ENCODE measurements at places on chromosomes 6 and 20.

- DNase-seq, result no peak
Observed at GRCh38 chr20:9517297-9518162, 3.1 kb downstream of the LAMP5 start.

DNA sequence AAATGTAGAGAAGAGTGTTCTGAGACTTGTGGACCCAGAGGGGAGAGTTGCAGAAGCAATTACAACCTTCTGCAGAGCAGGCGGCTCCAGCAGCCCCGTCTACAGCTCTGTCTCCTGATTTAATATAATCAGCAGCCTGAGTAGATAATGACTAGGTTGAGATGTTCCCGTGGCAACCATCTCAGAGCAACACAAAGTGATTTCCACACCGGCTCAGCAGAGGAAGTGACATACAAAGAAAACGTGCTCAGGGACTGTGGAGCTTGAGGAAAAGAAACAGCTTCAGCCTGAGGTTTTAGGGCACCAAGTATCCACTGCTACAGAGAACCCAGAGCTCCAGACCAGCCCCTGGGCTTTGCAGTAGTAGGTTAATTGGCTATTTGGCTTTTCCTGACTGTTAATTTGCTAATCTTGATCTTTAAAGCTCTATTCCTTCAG lies 136.4 kb downstream of the MTFR2 start:
- DNase-seq, result no peak

- DNase-seq, result no peak
Observed at GRCh38 chr6:79574630-79575225, 37.5 kb upstream of the LCA5 start.

DNA sequence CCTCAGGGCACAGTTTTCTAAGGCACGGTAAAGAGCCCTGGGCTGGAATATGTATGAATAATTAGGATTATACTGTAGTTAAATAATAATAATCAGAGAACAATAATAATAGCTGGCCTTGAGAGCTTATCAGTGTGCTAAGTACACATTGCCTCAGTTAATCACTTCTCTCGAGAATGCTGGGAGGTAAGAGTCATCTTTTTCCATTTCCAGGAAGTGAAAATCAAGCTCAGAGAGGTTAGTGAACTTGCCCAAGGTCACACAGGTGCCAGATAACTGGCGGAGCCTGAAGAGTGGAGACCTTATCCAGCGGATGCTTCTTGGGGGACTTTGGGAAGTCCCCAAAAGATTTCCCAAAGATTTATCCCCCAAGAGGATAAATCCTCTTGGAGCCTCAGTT lies 19.4 kb upstream of the CBFA2T2 start:
- DNase-seq, result no peak

DNA sequence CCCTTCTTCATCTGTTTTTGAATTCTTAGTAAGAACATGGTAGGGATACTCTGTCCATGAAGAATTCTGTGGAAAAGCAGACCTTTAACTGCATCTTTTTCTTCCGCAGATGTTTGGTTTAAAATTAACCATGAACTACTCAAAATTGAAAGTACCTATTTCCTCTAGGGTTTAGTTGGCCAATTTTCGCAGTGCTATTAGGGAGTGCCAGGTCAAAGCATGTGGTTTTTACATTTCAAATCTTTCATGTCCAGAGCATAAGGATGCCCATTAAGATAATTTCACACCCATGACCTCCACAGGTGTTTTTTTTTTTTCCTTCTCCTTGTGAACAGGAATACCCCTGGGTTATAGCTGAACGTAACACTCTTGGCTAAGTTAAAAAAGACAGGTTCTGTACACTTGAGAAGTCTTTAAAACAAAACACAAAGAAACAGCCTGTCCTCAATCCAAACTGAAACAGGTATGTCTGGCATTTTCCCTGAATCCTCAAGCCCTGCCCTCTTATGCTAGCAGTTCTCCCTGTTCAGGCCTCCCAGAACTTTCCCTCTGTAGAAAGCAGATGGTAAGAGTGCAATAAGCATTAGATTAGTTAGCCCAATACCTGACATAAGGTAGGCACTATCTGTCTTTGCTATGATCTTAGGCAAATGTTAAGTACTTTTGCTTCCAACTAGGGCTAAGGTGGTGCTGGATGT lies 67.1 kb downstream of the ELOVL5 start:
- no peak for DNase-seq

DNA sequence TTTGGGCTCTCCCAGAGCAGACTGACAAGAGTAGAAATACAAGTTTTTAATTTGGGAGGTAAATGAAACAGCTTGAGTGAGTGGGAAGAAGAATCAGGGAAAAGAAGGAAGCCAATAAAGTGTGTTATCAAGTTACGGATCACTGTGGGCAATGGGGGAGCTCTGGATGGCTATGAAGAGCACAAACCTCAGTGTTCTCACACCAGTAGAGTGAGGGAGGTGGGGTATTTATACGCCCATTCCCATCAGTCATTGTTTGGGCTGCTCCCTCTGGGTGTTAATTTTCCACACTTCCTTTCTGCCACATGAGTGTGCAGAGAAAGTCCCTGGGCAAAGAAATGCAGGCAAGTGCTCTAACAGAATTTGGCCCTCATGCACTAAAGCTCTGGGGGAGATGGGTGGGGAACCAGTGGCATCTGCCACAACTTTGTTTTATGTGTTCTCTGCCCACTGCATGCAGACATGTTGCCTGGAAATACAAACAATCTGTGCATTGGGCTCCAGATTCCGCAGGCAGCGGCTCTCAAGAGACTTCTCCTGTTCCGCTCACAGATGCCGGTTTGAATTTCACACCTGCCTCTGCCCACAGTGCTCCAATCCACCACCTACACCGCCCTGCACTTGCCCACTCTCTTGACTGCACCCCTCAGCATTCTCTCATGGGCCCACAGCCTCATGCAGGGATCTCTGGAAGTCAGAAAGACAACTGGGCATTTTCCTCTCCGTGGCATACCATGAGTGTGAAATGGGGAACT lies 211.1 kb upstream of the RNF24 start:
- DNase-seq, result no peak

- peak; percentile 95 for DNase-seq
Observed at GRCh38 chr6:113854531-113855499, 2.3 kb upstream of the MARCKS start.

- DNase-seq, result no peak
Observed at GRCh38 chr6:30074331-30075093, 1.1 kb downstream of the RNF39 start.

DNA sequence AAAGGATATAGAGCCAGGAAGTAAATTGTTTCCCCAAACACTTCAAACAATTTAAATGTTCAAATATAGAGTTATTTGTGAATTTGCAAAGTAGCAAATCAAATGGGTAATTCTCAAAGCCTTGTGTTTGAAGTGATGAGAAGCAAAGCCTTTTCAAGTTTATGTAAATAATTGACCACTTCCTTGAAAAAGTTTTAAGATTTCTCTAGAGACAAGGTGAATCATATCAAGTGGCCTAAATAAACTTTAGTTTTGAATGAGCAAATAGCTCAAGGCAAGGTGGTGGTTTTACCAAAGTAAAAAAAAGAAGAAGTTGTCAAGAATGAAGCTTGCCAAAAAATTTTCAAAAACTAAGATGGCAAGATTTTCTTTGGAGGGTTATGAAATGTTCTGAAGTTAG lies 42.6 kb upstream of the IFNGR1 start:
- DNase-seq, result no peak

GRCh38 chr20:63347950-63348827 lies 13.0 kb downstream of the CHRNA4 start:
- DNase-seq, result no peak

DNA sequence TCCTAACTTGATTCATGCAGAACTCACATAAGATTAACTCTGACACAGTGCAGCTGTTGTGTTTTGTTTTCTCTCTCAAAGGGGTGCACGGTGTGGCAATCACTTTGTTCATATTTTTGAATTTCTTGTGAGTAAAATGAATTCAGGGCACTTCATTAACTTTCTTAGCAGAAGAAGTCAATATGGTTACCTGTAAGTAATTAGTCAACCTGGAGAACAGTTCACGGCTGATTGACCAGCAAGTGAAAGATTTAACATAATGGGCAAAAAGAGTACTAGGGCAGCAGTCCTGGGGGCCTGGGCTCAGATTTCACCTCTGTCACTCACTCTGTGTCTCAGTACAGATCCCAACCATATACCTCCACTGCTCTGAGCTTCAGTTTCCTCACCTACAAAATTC lies 102.4 kb upstream of the SPTLC3 start:
- no peak for DNase-seq

DNA sequence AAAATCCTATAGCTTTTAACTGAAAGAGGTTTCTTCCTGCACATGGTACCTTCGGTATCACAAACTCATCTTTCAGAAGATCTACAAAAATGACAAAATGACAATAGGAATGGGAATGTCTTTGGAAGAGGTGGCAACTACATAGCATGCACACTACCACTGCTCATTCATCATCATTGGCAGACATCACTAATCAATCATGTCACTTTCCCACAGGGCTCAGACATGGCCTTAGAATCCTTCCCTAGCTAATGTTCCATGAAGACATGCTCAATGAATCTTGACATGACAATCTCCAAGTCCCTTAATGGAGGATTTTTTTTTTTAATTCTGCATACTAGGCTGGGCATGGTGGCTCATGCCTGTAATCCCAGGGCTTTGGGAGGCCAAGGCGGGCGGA lies 3.2 kb upstream of the PGC start:
- no peak for DNase-seq

DNA sequence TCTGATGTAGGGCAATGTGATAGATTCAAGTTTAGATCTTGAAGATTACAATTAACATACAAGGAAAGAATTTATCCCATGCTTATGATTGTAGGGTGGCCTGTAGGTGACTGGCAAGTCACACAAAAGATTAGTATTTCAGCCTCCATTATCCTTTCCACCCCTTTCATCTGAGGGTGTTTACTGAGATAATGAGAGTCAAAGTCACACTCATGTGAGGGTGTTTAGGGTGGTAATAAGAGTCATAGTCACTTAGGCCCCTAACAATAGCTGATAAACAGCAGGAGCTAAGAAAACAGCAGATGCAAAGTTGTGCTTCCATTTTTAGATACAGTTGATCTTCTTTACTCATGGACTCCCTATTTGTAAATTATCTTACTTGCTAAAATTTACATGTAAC lies 11.4 kb downstream of the FAM184A start:
- no peak for DNase-seq

GRCh38 chr6:166172546-166172945 lies 4.9 kb upstream of the TBXT start:
- DNase-seq, result no peak

DNA sequence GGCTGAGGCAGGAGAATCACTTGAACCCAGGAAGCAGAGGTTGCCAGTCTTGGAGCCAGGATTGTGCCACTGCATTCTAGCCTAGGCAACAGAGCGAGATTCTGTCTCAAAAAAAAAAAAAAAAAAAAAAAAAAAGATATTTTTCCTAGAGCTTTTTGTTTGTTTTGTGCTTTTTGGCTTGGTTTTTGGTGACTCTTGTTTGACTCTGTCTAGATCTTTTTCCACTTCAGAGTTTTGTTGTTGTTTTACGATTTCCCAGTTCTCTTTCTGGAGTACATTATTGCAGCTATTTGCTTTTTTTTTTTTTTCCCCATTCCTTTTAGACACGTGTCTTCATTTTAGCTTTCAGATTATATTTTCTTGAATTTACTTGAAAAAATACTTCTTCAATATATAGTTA lies 67.0 kb upstream of the AKAP12 start:
- DNase-seq, result no peak

DNA sequence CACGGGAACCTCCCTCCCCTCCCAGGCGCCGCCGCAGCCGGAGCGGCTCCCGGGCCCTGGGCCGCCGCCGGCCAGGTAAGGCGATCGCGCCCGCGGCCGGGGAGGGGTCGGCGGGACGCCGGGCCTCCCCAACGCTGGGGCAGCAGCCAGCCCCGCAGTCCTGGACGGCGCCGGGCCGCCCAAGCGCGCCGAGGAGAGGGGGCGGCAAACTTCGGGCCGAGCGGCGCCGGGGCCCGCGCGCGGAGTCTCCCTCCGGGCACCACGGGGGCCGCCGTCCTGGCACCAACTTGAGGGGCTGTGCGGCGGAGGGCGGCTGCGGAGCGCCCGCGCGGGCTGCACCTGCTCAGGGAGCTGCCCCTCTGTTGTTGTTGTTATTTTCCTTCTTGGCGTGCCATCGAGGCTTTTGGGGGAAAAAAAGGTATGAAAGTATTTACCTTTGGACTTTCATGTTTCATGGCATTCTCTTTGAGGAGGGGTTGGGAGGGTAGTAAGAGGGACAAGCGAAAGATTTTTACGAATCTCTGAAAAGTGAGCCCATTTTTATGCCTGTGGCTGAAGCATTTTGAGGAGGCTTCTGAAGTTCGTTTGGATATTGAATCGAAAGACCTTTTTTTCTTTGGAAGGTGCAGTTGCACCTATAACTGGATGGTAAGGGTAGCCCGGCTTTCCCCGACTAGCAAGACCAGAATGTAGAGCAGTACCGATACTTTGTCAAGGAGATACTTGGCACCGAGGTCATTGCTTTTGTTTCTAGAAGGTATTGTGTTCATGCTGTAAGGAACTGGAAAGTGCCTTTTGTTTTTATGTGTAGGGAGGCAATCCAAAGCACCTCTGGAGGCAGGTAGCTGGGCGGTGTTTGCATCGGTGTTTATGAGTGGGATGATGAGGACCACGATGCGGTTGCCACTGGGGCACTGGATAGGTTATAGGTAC lies at the start of gene RNF182:
Gene RNF182, plus strand, starts transcription at position 4 of the 933 bp plus-strand sequence. CDS start 52,168 bp downstream, outside the sequence.
- no peak for DNase-seq

DNA sequence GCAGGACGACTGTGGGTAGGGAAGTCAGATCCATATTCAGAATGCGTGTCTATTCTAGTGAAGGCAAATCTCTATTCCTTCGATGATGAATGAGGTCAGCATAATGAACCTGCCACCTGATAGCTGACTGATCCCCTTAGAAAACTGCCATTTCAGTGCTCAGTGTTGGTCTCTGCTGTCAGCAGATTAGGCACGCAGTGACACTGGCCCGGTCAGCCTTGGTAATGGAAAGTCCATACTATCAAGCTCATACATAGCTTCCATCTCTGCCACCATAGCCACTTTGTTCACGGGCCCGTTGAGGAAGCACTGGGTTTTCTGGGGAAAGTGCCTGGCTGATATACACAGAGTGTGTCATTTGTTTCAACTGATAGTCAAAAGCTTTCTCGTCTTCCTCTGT lies 54.0 kb downstream of the C6orf52 start:
- no peak for DNase-seq

- no peak for DNase-seq
Observed at GRCh38 chr20:38985060-38985459, 22.9 kb downstream of the DHX35 start.

GRCh38 chr6:137910424-137910834 lies 43.4 kb downstream of the TNFAIP3 start:
- DNase-seq, result no peak

DNA sequence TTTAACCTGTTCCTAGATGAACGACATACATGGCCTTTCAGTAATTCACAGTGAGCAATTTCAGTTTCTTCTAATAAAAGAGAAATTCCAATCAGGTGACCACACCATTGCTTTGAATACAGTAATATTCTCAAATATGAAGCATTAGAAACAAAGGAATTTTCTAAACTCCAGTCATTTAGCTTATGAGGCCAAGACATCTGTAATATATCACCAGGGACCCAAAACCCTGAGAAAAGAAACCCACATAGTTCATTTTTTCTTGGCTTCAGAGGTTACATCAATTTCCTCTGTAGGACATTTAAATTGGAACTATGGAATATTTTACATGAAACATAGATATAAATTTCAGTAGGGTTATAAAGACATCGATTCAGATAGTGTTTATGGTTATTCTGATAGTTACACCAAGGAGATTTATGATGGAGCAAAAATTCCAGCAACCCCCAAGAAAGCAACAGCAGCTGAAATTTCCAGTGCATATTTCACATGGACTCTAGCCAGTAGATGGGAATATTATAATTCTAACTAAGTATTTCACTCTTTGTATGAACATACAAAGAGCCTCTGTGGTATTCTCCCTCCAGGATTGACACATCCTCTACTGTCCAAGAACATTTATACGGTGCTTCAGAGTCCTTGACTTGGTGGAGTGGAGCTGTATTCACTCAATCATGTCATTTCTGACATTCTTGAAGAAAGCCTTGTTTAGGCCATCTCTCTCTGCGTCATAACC lies 82.9 kb downstream of the ADGRG6 start:
- DNase-seq, result no peak

All from left forelimb (tissue), 1 donor.